Activated T-helper 1 cell treated with anti-CD3 and anti-CD28 coated beads, Interleukin-2, amount 50 U/mL, for 16 hours (primary cell): ENCODE measurements at places on chromosomes 16 and 17.

DNA sequence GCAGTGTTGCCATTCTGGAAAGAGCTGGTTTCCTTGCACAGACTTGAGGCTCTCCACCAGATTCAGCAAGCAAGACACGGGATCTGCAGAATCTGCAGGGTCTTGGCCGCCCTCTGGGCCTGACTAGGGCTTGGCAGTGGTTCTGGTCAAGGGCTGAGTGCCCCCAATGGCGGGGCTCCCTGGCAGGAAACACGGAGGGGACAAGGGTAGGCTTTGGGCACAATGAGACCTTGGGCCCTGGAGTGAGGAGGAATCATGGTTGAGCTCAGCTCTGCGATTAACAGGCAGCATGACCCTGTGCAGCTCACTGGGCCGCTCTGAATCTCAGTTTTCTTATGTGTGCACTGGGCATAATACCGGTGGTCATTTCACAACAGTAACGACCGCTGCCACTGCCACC lies 249.9 kb downstream of the GSG1L start:
- no peak for DNase-seq

DNA sequence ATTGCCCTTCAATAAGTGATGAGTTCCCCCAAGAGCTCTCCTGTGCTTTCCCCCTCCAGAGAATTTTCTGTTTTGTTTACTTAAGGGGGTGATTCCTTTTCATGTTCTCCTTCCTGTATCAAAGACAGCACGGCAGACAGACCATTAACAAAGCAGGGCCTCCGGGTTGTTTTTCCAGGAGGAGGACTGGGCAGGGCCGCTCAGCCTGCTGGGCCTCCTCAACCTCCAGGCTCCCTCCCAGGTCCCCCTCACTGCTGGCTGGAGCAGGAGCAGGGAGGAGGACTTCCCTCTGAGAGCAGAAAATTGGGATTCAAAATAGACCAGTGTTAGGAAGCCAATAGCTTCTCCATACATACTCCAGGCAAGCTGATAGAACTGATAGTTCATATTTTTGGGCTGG lies 20.4 kb downstream of the SDK2 start:
- no peak for DNase-seq

GRCh38 chr16:84503751-84504395 lies 586 bp downstream of the MEAK7 start:
- DNase-seq, result no peak

DNA sequence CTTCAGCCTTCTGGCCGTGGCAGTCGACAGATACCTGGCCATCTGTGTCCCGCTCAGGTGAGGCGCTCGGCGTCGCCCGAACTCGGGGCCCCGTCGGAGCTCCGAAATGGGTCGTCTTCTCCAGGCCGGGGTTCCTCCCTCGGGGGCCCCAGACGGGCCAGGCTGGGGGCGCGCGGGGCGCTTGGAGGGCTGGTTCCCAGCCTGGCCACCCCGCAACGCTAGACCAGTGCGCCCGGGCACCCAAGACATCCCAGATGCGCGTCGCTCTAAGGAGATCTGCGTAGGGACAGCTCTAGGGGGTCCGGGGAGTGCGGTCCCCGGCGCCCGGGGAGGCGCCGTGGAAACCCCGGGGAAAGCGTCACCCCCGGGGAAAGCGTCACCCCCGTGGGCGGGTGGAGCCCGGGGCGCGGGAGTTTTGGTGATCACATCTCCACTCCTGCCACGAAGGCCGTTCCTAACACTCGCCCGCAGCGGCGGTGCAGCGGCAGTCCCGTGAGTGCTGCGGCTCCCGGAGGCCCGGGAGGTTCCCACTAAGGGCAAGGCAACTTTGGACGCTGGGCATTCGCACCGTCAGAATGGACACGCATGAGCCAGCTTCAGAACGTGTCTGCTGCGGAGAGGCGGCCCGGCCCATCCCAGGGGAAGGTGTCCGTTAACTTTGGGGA lies 729 bp downstream of the ADORA2B start:
- DNase-seq, result no peak

DNA sequence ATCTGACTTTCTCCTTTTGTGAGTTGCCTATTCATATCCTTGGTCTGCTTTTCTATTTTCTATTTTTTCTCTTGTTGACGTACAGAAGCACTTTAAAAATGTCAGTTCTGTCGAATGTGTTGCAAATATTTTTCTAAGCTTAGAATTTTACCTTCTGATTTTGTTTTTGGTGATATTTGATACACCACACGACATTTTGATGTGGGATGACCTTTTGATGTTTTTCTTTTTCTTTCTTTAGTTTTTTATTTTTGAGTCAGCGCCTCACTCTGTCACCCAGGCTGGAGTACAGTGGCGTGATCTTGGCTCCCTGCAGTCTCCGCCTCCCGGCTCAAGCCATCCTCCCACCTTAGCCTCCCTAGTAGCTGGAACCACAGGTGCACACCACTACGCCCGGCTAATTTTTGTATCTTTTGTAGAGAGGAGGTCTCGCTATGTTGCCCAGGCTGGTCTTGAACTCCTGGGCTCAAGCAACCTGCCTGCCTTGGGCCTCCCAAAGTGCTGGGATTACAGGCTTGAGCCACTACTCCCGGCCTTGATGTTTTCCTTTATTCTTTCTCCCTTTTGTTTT lies 39.6 kb downstream of the WSB1 start:
- DNase-seq, result no peak

DNA sequence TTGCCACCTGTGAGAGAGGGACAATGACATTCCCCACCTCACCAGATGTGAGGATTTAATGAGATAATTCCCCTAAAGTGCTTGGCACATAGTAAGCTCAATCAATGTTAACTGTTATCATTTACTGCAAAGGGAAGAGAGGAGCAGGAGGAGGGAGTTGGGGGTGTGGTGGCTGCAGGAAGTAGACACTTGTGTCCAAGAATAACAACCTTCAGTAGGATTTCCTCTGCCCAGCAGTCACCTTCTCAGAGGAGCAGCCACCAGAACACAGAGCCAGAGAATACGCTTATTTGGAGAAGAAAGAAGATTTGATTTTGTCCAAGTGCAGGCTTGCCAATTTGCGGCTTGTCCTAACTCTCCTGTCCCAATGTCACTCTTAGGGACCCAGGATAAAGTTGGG lies 10.2 kb downstream of the CBX4 start:
- DNase-seq, result no peak

DNA sequence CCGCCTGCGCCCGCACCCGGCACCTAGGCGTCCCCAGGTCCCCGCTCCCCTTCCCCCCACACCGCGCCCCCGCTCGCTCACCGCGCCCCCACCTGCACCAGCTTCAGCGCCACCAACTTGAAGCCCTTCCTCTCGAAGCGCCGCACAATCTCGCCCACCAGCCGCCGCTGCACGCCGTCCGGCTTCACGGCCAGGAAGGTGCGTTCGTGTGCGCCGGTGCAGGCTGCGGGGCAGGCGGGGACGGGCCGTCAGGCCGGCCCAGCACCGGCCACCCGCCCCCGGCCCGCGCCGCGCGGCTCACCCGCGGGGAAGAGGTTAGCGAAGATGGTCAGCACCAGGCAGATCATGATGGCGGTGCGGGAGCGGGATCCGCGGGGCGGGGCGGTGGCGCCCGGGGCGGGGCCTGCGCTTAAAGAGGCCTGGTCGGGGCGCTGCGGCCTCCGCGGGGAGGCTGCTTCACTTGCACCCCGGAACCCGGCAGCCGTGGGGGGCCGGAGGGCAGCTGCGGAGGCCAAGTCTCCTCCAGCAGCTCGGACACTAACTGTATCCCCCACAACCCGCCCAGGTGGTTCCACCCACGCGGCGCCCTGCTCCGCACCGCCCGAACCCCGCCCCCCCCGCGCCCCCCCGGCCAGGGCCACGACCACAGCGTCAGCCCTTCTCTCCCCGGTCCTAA lies at the start of gene NME3:
Gene NME3, minus strand, starts transcription at position 356 of the 676 bp plus-strand sequence. Its CDS starts 9 bp downstream, at position 347.
- DNase-seq, result peak; percentile 68

GRCh38 chr17:17700251-17700969 lies 19.2 kb downstream of the RAI1 start:
- no peak for DNase-seq

DNA sequence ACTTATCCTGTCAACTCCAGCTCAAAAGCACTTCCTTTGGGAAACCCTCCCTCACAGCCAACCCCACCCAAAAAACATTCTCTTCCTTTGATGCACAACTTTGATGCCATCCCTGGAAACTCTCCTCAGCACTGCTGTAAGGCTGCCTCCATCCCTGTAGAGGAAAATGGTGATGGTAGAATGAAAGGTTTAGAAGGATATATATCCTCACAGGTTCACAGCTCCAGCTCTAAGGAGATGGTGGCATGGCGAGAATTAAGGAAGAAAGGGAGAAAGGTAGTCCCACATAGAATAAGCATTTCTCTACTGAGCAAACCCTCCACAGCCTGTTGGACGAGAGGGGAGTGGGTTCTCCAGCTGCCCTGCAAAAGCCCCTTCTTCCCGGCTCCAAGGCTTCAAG lies 2.2 kb upstream of the DLX4 start:
- DNase-seq, result no peak

- no peak for DNase-seq
Observed at GRCh38 chr17:59335685-59336084, 4.2 kb downstream of the YPEL2 start.
